Stimulated activated CD8-positive, alpha-beta memory T cell treated with anti-CD3 and anti-CD28 coated beads, Interleukin-4, amount 100 ng/mL, for 24 hours (primary cell): ENCODE measurements at places on chromosomes 2 and 18.

DNA sequence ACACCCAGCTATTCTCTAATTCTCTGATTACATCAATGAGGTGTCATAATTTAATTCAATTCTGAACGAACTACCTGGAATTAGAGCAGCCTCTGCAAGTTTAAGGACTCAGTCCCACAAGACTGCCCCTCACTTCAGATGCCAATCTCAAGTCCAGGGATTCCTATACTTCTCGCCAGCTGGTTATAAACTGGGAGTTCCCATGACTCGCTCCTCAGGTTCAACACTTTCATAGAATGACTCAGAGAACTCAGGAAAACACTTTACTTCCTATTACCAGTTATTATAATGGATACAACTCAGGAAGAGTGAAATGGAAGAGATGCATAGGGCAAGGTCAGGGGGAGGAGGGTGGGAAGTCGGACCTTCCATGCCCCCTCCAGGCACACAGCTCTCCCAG, 112.3 kb upstream of the ATP5MC3 start:
- DNase-seq, result no peak

GRCh38 chr18:13439461-13439860, 220.9 kb downstream of the LDLRAD4 start:
- no peak for DNase-seq

GRCh38 chr2:127414638-127415592, 3.3 kb upstream of the PROC start:
- no peak for DNase-seq

GRCh38 chr2:10271946-10272345, 30.8 kb upstream of the HPCAL1 start:
- no peak for DNase-seq

DNA sequence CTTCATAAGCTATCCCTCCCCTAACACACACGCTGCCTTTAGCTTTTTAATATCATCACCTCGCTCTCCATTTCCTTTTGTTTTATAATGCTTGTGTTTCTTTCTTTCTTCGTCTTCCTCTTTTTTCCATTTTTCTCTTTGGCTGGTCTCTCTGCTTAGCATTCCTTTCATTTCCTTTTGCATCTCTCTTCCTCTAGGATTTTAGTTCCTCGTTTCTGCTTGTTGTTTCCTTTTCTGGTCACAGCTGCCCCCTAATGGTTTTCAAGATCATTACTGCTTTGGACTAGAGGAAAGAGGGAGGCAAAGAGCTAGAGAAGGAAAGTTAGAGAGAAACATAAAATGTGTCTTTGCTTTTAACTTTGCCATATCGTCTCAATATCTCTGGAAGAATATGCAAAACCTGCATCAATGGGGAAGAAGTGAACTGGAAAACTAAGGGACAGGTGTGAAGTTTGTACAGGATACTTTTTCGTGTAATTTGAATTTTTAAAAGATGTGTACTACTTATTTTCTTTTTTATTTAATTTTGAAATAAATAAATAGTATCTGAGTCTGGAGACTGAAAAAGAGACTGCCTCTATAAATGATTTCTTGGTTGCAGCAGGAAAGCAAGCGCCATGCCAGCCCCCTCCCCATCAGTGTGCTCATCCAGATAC, 6.3 kb upstream of the NRP2 start:
- no peak for DNase-seq

- no peak for DNase-seq
Observed at GRCh38 chr2:10311736-10312135, 9.0 kb downstream of the HPCAL1 start.

DNA sequence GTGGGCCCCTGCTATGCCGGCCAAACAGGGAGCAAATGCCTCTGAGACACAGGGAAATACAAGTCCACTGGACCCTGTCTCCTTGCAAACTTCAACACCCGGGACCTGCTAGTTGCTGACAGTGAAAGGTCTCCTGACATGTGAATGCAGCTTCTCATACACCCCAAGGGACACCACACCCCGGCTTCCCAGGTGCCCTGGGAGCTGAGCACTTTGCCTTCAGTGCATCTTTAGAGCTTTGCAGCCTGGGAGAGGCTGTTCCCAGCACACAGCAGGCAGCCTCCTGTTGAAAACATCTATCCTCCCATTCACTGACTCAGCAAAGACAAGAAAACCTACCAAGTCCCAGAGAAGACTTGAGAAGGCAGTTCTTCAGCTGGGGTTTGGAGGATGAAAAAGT, 143.4 kb downstream of the COL6A3 start:
- no peak for DNase-seq

DNA sequence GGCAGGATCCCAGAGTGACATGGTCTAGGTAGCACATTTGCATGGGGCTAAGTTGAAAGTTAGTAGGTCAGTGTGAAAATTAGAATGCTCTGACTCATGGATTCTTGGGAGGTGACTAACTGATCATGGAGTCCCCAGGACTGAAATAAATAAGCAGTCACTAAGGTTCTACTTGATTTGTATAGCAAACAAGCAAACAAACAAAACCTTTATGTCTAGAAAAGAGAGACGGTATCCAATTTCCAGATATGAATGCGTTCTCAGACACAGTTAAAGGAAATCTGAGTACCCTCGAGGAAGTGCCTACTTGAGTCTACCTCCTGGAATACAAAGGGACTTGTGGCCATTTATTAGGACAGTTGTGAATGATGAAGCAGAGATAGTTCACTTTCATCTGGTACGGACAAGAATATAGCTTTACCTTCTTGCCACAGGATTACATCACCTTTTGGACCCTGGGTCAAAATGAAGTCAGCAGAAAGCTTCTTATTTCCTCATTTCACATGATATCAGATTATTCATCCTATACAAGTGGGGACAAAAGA, 54.3 kb upstream of the AGPS start:
- no peak for DNase-seq

- DNase-seq, result no peak
Observed at GRCh38 chr2:240966457-240966905, 31.9 kb upstream of the SNED1 start.

DNA sequence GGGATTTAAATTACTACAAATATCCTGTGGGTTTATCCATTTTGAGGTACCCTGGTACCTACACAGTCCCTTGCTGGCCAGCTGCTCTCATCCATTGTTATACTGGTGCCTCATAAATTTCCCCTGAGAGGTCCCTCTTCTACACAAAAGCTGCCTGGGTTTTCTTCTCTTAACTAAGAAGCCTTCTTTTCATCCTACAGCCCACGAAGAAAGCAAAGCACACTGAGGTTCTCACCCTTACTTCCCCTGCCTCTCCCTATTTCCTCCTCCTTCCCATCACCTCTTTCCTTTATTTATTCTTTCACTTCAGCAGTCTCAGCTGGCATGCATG, 154.9 kb downstream of the CSRNP3 start:
- DNase-seq, result no peak

DNA sequence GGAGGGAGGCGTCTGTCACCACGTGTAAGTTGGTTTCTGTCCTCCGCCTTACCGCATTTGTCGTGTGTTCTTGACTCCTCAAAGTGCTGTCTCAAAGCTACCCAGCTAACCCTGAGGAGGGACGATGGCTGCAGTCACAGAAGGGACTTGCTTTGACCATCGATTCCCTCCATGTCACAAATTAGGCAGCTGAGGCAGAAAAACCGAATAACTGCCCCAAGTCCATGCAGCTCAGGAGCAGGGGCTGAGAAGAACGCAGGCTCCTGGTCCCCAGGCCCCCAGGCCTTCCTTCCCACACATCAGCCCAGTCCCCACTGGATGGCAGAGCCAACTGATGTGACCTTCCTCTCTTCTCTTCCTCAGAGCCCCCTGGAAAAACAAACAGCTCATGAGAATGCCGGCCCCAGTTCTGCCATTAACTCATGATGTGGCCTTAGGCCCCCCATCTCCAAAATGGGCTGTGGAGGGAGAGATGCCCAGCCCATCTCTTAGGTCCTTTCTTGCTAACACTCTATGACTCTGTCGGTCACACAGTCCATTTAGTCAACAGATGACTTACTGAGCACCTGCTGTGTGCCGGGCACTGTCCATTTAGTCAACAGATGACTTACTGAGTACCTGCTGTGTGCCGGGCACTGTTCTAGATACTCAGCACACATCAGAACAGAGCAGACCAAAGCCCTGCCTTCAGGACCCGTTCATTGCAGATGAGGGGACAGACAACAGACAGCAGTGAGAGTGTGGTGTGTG, 19.6 kb downstream of the MTERF4 start:
- no peak for DNase-seq

GRCh38 chr18:73824671-73825070, 323.0 kb downstream of the FBXO15 start:
- no peak for DNase-seq

DNA sequence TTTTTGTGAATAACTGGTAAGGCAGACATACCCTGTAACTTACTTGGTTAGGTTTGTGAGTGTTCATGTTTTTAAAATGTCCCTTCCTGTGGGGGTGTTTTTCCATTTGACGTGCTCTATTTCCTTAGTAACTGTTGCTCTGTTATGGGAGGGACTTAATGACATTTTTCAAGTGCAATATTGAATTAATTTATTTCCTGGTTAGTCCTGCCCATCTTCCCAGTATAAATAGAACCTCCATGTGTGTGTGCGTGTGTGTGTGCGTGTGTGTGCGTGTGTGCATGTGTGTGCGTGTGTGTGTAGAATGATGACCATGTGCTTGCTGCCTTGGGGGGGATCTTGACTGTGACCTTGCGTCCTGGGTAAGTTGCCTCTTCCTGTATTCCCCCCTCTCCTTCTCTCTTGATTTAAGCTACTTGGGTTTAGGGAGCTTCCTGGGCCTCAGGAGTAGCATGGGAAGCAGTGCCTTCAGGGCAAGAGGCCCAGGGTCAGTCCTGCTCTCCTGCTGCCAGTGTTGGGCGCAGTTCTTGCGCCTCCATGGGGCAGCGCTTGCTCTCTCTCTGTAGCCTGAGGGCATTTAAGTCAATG, 163.9 kb downstream of the LDLRAD4 start:
- no peak for DNase-seq
